ENCODE measurements at places on chromosomes 16 and 17. TPM values are rescaled to one million over a fixed set of nuclear protein-coding genes. Genes with fewer than 3 reads are reported as not detected.

Gene CCDC154
- total RNA-seq: 0.50 TPM

Gene KRTAP2-2
- not detected for total RNA-seq

Gene C16orf92
- not detected for total RNA-seq

Gene DHRS7C
- total RNA-seq: not detected

Gene CA4
- not detected for total RNA-seq

Gene HASPIN
- total RNA-seq: 2.0 TPM

Gene ZNF385C
- not detected for total RNA-seq

Gene NAGLU
- total RNA-seq: 22.3 TPM

Gene HEATR9
- not detected for total RNA-seq

Gene NAE1
- 52.6 TPM for total RNA-seq

Gene HYDIN
- total RNA-seq: 1.3 TPM

Gene INPP5K
- 32.1 TPM for total RNA-seq

Gene PRSS53
- total RNA-seq: 1.0 TPM

Gene NPIPA7
- 1.7 TPM for total RNA-seq

DNA sequence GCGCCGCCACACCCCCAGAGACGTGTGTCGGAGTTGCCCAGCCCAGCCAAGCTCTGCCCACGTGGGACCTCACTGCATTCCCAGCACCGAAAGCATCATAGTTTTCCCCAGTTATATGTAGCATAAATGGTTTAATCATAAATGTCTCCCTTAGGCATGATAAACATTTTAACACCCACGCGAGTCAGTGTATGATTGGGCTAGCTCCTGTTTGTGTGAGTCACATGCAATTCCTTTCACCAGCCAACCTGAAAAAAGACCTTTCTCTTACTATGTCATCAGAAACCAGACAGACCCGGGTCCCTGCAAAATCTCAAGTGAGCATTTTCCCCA lies 9.2 kb downstream of the TAF1C start:
- no peaks in the 10 kb centered on the region for H3K27me3 ChIP-seq
- peaks cover 27% of the 10 kb centered on the region for H3K4me1 ChIP-seq
- H3K27ac ChIP-seq: peak overlapping the region; percentile 61
- peak; percentile 86 for DNase-seq
- no peak overlapping the region for H3K4me3 ChIP-seq
- H3K36me3 ChIP-seq: peaks cover 22% of the 10 kb centered on the region

DNA sequence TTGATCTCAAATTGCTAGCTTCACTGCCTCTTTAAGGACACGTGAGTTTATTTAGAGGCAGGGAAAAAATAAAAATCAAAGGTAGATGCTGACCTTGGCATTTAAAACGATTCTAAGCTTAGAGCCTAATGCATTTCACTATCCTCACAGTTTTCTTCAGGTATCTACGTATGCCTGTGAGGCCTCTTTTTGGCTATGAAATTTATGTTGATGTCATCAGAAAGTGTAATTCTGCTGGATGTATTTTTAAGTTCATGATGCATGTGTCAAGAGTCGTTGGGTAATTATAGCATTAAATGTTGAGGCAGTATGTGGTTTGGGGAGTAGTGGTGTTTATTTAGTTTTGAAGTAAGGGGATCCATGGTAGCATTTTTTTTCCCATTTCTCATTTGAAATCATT lies 4.2 kb upstream of the KRTAP3-2 start:
- DNase-seq: no peak
- H3K4me3 ChIP-seq: no peak overlapping the region
- H3K27me3 ChIP-seq: no peaks in the 10 kb centered on the region
- no peaks in the 10 kb centered on the region for H3K4me1 ChIP-seq
- H3K27ac ChIP-seq: no peak overlapping the region

- no peak overlapping the region for H3K4me3 ChIP-seq
- DNase-seq: peak; percentile 87
Measured at GRCh38 chr17:2418572-2418971, 17.7 kb upstream of the MNT start.

GRCh38 chr17:45345554-45346215 lies 28.9 kb upstream of the MAP3K14 start:
- peak overlapping the region; percentile 55 for H3K27ac ChIP-seq
- H3K27me3 ChIP-seq: no peaks in the 10 kb centered on the region
- DNase-seq: peak; percentile 70
- no peaks in the 10 kb centered on the region for H3K36me3 ChIP-seq
- peaks cover 22% of the 10 kb centered on the region for H3K4me1 ChIP-seq
- H3K4me3 ChIP-seq: no peak overlapping the region

DNA sequence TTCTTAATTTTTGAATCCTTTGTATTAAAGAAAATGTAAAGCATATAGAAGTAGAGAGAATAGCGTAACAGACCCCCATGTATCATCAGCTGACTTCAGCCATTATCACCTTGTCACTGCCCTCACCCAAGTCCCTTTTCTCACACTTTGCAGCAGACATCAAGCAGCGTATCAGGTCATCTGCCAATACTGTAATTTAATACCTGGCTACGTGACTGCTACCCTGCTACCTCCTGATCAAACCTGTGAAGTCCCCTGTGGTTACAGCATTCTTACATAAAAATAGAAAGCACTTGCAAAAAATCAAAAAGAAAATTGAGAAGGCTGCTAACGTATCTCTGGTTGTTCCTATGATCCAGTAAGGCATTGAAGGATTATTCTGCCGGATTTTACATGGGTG lies 96.4 kb downstream of the PLCG2 start:
- H3K27ac ChIP-seq: no peak overlapping the region
- no peaks in the 10 kb centered on the region for H3K27me3 ChIP-seq
- no peaks in the 10 kb centered on the region for H3K4me1 ChIP-seq
- DNase-seq: no peak
- no peak overlapping the region for H3K4me3 ChIP-seq
- H3K36me3 ChIP-seq: no peaks in the 10 kb centered on the region

DNA sequence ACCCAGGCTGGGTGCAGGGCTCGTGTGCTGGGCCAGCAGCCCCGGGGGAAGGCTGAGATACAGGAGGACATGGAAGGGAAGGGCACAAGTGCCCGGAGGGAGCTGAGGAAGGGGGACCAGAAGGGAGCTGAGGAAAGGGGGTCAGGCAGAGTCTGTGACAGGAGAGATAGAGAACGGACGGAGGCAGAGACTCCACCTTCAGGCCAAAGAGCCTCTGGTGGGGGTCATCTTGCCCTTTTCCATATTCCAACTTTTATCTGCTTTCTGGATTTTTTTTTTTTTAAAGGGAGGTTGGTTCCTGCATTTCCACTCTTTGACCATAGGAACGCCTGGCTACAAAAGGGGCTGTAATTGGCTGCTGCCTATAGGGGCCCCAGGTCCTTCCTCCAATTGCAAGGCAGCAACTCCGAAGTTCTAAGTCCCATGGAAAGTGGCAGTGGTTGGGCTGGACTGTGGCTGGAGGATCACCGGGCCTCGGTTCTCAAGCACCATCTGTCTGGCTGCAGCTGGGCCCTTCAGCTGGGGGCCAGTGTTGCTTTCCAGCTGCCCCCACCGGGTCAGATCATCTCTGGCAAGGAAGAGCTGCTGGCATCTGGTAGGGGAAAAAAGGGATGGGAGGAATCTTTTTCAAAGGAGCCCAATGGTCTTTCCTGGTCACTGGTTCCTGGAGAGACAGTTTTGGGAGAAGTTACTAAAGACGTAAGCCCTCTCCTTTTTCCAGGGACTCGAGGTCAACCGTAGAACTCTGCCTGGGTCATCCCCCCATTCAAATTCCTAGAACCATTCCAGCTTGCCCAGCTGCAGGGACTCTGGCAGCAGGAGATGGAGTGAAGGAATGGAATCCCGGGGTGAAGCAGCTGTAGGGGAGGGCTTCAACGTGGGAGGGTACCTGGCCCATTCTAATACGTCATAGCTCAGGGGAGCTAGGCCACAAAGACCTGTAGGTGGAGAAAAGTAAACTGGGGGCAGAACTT lies 13.1 kb upstream of the MRPS23 start:
- DNase-seq: no peak
- no peaks in the 10 kb centered on the region for H3K27me3 ChIP-seq
- peaks cover 38% of the 10 kb centered on the region for H3K4me1 ChIP-seq
- peak overlapping the region; percentile 78 for H3K27ac ChIP-seq
- peaks cover 13% of the 10 kb centered on the region for H3K36me3 ChIP-seq

DNA sequence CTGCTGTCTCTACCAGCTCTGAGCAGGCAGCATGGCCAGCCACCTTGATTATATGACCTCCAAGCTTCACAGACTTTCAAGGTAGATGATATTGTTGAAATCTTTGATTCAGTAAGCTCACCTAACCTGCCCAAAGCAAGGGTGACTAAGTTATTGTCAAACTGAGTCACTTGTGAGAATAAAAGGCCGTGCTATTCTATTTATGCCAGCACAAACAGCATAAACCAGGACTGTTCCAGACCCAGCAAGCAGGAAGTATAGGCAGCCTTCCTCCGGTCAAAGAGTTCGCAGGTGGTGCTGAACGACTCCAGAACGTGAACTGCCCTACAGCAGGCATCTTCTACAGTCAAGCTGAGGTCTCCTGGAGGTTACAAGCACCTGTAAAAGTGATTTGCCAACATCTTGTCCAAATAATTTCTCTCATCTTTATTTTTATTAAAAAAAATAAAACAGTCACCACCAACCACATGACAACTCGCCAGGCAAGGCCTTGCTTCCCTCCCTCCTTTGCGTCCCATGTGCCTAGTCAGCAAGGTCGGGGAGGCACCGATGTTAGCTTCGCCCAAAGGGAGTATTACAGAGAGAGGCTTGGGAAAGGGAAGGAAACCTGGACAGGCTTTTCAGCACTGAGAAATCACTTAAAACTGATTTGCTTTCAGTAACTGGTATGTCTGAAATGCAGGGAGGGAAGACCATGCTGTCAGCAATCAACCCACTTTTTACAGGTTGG lies 10.8 kb downstream of the ARL2BP start:
- no peaks in the 10 kb centered on the region for H3K27me3 ChIP-seq
- no peak for DNase-seq
- H3K4me3 ChIP-seq: no peak overlapping the region
- no peaks in the 10 kb centered on the region for H3K36me3 ChIP-seq
- no peaks in the 10 kb centered on the region for H3K4me1 ChIP-seq
- H3K27ac ChIP-seq: no peak overlapping the region

DNA sequence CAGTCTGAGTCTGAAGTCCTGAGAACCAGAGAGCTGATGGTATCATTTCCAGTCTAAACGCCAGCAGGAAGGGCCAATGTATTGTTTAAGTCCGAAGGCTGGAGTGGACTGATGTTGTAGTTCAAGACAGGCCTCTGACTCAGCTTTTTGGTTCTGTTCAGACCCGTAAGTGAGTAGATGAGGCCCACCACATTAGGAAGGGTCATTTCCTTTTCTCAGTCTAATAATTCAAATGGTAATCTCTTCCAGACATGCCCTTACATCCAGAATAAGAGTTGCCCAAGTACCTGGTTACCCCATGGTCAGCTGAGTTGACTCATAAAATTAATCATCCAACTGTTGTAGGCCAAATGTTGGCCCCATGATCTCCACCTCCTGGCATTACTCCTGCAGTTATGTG lies 442.6 kb upstream of the HSBP1 start:
- H3K36me3 ChIP-seq: no peaks in the 10 kb centered on the region
- no peak for DNase-seq
- no peaks in the 10 kb centered on the region for H3K4me1 ChIP-seq
- H3K27ac ChIP-seq: no peak overlapping the region

DNA sequence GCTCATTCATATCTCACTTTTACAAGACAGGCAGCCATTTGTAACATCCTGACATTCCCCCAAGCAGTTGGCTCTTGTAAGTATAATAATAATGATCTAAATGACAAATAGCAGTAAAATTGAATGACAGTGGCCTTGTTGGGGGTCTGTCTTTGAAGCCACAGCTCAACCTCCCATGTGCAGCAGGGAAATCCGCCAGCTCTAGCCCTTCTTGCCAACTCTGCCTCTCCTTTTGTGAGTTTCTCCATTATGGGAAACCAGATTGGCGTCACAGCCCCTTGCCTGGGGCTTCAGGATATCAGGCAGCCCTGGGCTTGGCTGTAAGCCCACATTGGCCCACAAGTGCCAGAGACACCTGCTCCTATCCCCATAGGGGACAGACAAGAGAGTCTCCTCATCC lies 70.4 kb upstream of the CACNG5 start:
- H3K27me3 ChIP-seq: no peaks in the 10 kb centered on the region
- no peak overlapping the region for H3K4me3 ChIP-seq
- no peaks in the 10 kb centered on the region for H3K36me3 ChIP-seq
- no peak overlapping the region for H3K27ac ChIP-seq
- DNase-seq: no peak

- DNase-seq: no peak
- no peaks in the 10 kb centered on the region for H3K27me3 ChIP-seq
- H3K27ac ChIP-seq: no peak overlapping the region
- H3K4me3 ChIP-seq: no peak overlapping the region
- H3K36me3 ChIP-seq: peaks cover 20% of the 10 kb centered on the region
Measured at GRCh38 chr17:34999456-34999855, 19.1 kb downstream of the LIG3 start.

GRCh38 chr16:20766294-20766693 lies 2.5 kb downstream of the ACSM3 start:
- H3K27ac ChIP-seq: no peak overlapping the region
- H3K27me3 ChIP-seq: no peaks in the 10 kb centered on the region
- H3K4me1 ChIP-seq: no peaks in the 10 kb centered on the region

DNA sequence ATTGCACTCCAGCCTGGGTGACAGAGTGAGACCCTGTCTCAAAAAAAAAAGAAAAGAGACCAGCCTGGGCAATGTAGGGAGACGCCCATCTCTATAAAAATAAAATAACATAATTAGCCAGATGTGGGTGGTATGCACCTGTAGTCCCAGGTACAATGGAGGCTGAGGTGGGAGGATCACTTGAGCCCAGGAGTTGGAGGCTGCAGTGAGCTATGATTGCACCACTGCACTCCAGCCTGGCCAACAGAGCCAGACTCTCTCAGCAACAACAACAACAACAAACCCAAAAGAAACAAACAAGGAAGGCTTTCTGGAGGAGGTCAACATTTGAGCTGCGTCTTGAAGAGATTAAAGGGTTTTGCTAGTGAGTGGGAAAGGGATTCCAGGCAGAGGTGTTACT lies 8.3 kb downstream of the EEF2K start:
- DNase-seq: no peak
- no peaks in the 10 kb centered on the region for H3K27me3 ChIP-seq
- H3K27ac ChIP-seq: no peak overlapping the region
- H3K36me3 ChIP-seq: peaks cover 2% of the 10 kb centered on the region
- peaks cover 3% of the 10 kb centered on the region for H3K4me1 ChIP-seq

DNA sequence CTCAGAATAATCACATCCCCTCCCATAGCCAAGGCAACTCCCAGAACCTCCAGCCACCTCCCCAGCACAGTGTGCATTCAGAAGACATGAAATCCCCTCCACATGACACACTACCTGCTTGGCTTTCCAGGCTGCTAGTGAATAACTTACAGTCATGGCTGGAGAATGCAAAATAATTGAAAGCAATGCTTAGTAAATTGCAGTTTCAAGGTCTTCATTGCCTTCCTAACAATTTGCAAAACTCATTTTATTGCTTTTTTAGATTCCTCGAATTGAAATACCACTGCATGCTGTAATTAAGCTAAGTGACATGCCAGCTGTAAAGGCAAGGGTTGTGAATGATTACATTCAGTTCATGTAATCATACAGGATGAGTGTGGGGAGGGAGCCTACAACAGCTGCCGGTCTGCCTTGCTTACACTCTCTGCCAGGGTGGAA lies 29.0 kb upstream of the HOXB13 start:
- H3K36me3 ChIP-seq: no peaks in the 10 kb centered on the region
- no peak overlapping the region for H3K4me3 ChIP-seq
- peaks cover 42% of the 10 kb centered on the region for H3K27me3 ChIP-seq
- no peak overlapping the region for H3K27ac ChIP-seq
- DNase-seq: no peak

- H3K27ac ChIP-seq: no peak overlapping the region
- H3K36me3 ChIP-seq: no peaks in the 10 kb centered on the region
- no peaks in the 10 kb centered on the region for H3K27me3 ChIP-seq
- no peak for DNase-seq
Measured at GRCh38 chr17:72466606-72467005, 345.8 kb downstream of the SOX9 start.

GRCh38 chr16:77231047-77231446 lies 31.8 kb downstream of the SYCE1L start:
- no peak for DNase-seq
- peaks cover 3% of the 10 kb centered on the region for H3K27me3 ChIP-seq
- no peak overlapping the region for H3K4me3 ChIP-seq

All from fibroblast of lung (primary cell).